ENCODE measurements at places on chromosomes 1 and 21.
A peak's percentile ranks its signal among the peaks of the same experiment; 100 is the strongest.

DNA sequence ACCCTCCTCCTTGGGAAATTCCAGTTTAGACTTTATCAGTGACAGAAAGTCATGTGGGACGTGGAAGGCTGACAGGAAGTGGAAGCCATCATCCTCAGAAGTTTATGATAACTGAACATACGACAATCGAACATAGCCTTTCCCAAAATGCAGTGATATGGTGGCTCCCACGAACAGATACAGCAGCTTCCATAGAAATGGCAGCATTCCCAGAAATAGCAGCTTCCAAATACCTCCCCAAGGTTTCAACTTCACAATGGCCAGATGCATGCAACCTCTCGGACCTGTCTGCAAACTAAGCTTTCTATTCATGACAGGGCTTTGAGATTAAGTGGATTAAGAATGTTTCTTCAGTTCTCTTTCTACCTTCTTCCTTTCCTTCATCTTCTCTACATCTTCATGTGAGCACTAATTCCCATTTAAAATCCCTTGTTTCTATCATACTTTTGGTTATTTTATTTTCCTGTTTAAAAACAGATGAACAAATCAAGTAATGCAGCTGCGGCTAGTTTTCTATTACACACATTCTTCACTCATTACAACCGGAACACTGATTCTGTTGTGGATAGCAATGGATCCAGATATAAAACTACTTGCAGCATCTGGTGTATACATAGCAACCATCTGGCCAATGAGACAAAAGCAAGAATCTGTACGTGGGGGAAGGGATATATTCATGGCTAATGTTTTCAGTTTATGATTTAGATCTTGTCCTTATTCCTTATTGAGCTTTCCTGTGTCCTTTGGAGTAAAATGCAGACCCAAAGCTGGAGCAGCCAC, 304.8 kb downstream of the BRINP3 start:
- peak; percentile 33 for DNase-seq

DNA sequence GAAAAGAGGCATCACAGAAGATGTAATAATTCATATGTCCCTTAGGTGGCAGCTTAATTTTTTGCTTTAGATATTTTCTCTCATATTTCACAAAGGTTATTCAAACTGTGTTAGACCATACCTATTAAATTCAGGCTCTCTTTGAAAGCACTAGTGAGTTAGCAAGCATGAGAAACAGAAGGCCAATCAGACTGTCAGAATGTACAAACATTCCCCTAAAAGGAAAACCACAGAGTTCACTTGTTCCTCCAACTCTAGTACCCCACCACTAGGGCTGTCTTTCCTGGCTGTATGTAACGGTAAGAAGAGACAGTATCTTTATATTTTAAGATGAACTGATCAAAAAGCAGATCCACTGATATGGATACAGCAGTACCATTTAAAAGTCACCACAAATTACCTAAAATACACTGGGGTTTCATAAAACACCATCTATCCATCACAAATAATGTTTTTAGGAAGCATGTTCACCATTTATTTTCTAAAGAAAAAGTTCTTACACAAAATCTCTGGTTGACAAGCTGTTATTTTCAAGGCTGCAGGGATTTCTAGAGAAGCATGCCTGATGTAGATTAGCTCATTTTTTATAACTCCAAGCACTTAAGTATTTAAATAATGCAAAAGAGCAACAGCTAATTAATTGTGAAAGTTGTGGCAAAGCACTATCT, 1.8 kb downstream of the ARPC5 start:
- DNase-seq: peak; percentile 96

- no peak for DNase-seq
Measured at GRCh38 chr1:39113109-39113743, 87.1 kb downstream of the NDUFS5 start.

DNA sequence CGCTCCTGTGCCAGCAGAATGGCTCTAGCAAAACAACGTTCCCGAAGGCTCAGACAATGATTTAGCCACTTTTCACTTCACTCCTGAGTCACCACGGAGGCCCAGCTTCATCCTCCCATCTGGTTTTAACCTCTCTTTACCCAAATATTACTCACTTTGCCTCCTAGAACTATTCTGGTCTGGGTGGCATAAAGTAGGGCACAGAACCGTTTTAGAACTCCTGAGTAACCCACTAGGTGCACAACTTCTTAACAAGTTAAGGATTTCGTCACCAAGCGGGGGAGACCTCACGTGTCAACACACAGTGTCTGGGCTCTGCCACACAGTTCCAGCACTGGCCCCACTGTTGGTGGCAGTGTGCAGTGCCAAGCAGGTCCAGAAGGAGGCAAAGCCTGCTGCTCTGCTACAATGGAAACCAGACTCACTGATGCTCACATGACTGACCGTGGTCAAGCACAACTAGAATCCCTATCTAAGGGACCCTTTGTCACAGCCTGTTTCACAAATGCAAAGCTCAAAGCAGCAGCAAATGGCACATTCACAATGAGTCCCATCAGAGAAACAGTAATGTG, 121.7 kb downstream of the SIPA1L2 start:
- no peak for DNase-seq

DNA sequence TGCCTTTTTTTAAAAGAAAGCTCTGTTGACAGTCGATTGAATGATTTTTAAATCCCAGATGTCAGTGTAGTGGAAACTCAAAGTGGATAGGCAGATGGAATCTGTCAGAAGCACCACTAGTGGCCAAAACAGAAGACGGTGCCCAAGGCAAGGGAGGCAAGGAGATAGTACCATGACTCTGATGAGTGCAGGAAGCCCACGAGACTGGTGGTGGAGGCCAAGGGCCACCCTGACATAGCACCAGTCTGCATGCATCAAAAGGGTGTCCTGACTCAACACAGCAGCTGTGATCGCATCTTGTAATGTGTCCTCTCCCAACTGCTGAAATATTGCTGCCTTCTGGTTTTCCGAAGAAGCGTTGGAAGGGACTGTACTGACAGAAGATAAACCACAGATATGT, 124.1 kb upstream of the PAPPA2 start:
- DNase-seq: no peak

DNA sequence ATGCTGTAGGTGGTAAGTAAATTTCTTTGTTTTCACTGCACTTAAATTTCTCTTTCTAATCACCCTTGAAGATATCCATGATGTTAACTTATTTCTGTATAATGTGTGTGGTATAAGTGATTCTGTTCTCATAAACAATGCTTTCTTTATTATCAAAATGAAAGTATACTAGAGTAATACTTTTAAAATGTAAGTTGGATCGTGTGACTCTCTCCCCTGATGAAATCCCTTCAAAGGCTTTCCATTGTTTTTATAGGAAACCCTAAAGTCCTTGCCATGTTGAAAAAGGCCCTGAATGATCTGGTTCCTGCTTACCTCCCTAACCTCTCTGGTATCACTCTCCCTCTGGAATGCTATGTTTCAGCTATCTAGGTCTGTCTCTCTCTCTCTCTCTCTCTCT, 191.1 kb upstream of the LHX8 start:
- no peak for DNase-seq

GRCh38 chr1:89525169-89525855, 683 bp downstream of the LRRC8B start:
- DNase-seq: peak; percentile 7

DNA sequence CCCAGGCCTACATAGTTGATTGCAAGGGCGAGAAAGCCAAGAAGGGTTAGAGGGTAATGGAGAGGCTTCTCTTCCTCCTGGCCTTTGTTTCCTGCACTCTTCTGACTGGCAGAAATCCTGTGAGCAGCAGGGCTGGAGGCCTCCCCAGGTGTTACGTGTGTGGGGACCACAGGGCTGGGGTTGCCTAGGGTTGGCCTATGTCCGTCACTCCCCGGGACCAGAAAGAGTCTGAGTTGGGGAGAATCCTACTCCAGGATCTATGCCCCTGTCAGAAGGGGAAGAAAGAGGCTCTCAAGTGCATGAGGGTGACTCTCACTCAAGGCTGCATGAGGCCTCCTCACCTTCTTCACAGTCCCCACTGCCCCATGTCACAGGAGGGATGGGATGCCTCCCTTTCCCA, 38.5 kb downstream of the IGFN1 start:
- DNase-seq: no peak

- peak; percentile 57 for DNase-seq
Measured at GRCh38 chr1:160951443-160952128, 3.0 kb downstream of the ITLN2 start.

DNA sequence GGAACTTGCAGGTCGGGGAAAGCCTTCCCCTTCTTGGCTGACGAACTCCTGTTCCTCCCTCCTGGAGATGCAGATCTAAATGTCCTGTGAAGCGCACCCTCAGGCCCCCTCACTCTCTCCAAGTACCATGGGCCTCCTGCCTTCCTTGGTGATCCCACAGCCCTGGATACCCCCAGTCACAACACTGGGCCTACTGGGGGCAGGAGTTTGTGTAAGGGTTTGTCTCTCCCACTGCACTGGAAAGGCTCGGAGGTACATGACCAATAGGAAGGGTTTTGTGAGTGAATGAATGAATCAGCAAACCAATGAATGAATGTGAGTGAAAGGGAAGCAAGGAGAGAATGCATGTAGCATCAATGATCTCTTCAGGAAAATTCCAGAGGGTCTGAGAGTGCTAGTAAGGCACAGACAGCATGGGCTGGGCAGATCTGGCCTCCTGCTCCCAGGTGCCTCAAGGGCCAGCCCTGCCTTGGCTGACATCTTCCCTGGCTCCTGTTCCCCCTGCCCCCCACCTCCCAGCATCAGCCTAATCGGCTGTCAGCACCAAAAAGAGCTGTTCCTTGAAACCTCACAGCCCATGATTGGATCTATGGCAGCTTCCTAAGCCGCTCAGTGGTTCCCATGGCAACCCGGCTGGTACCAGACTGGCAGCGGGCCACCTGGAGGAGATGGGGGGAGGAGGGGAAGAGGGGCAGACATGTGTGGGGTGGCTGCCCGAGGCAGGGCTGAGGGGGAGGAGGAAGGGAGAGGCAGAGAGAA, 95.8 kb downstream of the VWA5B1 start:
- DNase-seq: no peak

- DNase-seq: no peak
Measured at GRCh38 chr1:117493906-117494305, 111.9 kb upstream of the TENT5C start.

DNA sequence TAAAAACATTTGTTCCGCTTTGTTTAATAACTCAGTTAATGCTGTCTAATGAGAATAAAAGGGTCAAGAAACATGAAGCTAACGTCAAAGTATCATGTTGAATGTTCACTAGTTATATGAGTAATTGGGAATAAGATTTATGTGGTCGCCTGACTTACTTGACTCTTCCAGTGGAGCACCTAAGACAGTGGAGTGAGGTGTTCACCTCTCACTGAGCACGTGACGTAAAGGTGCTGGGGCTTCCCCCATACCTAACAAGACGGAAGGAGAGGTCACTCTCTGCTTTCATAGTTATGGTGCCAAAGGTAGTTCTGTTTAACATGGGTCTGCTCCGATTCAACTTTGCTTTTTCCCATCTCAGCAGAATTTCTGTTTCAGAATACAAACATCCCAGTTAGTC, 686 bp downstream of the KMO start:
- no peak for DNase-seq

- no peak for DNase-seq
Measured at GRCh38 chr1:21633992-21634805, 35.0 kb downstream of the RAP1GAP start.

DNA sequence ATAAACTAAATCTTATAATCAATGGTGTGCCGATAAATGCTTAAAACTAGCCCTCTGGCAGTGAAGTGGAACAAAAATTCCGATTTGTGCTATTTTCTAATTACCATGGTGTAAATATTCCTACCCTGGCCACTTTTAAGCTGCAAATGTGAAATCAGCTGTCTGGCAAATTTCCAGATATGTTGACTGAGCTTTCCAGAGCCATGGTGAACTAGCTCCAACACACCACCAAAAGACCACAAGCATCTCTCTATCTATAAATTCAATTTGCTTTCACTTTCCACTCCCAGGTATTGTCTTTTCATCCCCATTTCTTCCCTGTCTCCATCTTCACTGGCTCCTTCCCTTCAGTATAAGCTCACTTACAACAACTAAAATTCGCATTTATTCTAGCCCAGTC, 152.3 kb upstream of the RGS18 start:
- DNase-seq: no peak

- no peak for DNase-seq
Measured at GRCh38 chr1:21820597-21821232, 8.7 kb downstream of the LDLRAD2 start.

DNA sequence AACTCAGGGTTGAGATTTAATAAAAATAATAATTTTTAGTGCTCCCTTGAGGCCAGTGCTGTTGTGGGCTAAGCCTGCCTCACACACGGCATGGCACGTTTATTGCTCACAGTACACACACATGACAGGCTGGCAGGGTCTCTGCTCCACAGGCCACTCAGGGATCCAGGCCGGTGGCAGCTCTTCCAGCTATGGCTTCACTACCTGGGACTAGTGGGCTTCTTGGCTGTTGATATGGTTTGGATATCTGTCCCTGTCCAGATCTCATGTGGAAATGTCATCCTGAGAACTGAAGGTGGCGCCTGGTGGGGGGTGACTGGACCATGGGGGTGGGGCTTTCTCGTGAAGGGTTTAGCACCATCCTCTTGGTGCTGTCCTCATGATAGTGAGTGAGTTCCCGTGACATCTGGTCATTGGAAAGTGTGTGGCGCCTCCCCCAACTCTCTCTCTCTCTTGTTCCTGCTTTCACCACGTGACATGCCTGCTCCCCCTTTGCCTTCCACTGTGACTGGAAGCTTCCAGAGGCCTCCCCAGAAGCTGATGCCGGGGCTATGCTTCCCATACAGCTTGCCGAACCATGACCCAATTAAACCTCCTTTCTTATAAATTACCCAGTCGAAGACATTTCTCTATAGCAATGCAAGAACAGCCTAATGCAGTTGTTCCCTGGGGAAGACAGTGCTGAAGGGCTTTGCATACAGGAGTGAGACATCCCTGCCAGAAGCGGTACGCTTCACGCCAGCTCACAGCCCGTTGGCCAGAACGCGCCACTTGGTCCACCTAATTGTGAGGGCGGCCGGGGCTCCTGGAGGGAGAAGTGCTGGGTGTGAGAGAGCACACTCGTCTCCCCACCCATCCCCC, 226.9 kb upstream of the C1orf174 start:
- no peak for DNase-seq

- no peak for DNase-seq
Measured at GRCh38 chr1:198086051-198086745, 70.6 kb upstream of the NEK7 start.

GRCh38 chr1:158611916-158612315, 6.8 kb downstream of the OR10Z1 start:
- no peak for DNase-seq

GRCh38 chr21:40454057-40454456, 392.9 kb downstream of the DSCAM start:
- no peak for DNase-seq

GRCh38 chr1:212966616-212967015, 16.3 kb downstream of the VASH2 start:
- no peak for DNase-seq

DNA sequence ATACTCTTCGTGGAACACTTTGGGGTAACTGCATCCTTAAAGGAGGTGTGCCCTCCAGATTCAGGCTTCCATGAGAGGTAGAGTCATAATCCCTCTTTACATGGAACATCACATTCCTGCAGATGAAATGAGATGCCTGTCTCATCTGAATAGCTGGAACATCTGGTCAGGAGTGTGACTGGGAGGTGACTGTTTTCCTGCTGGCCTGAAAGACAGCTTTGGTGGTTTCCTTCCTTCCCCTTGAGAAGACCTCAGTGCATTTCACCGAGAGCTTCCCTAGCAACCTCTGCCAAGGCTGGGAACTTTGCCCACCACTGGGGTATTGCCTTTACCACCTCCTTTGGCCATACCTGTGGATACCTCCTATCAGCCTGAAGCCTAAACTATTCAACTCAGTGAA, 46.7 kb upstream of the GUCA2A start:
- DNase-seq: no peak

- peak; percentile 61 for DNase-seq
Measured at GRCh38 chr21:38503583-38503982, 5.3 kb upstream of the ERG start.
